NCI-H1436 (cell line): ENCODE measurements at places on chromosomes 3 and 15.
A peak's percentile ranks its signal among the peaks of the same experiment; 100 is the strongest.

DNA sequence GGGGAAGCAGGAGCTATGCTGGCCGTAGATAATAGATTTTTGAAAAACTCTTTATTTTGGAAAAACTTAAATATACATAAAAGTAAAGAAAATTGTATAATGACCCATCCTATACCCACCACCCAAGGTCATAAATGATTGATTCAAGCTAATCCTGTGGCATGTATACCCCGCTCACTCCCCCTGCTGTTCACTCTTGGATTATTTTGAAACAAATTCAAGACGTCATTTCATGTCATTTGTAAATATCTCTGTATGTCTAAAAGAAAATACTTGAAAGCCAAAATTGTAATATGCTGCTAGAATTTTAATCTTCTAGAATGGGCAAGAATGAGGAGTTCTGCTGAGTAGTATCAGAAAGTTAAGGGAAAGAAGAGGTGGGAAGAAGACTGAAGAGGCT lies 241.7 kb downstream of the FEZF2 start:
- no peak for DNase-seq

DNA sequence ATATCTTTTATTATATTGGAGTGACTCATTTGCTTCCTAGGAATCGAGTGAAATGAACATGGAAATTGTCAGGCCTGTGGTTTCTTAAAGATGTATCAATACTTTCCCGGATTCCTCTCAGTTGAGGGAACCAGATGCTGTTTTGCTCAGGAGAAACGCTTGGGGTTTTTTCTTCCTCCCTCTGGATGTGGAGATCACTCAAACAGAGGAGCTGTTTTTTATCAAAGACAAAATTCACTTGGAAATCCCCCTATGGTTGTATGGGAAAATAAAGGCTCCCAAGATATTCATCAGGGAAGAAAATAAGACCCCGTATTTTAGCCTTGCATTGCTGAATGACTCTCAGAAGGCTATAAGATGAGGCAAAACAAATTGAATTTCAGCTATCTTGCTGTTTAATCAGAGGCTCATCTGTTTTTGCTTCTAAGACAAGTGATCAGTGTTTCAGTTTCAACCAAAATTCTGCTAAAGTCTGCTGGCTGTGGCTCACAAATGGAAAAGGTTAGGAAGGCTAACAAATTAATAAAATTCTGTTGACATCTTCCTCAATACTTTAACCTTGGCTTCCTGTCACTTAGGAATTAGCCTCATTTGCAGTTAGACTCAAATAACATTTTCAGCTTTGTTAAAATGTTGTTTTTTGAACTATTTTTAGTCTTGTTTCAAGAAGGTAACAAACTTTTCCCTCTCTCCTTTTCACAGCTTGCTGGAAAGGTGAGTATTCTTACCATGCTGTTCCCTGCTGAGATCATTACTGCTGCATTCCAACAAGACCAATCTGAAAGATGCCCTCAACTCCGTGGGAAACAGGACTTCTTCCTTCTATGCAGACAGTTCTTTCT lies 83.6 kb downstream of the COL6A5 start:
- DNase-seq = no peak

DNA sequence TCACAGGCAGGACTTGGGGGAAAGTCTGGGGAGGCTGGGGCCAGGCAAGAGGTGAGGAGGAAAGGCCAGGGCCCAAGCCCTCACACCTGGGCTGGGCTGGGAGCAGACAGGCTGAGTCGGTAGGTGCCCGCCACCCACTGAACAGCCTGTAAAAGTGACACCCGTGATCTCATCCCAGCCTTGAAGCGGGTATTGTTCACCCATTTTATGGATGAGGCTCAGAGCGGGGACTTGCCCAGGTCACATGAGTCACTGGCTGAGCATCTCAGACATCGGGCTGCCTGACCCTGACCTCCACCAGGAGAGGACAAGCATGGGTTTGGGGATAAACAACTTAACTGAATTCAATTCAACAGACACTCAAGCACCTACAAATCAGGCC lies 52.0 kb upstream of the CTSH start:
- DNase-seq = no peak

GRCh38 chr3:72756900-72757299 lies 91.3 kb downstream of the SHQ1 start:
- DNase-seq = no peak

DNA sequence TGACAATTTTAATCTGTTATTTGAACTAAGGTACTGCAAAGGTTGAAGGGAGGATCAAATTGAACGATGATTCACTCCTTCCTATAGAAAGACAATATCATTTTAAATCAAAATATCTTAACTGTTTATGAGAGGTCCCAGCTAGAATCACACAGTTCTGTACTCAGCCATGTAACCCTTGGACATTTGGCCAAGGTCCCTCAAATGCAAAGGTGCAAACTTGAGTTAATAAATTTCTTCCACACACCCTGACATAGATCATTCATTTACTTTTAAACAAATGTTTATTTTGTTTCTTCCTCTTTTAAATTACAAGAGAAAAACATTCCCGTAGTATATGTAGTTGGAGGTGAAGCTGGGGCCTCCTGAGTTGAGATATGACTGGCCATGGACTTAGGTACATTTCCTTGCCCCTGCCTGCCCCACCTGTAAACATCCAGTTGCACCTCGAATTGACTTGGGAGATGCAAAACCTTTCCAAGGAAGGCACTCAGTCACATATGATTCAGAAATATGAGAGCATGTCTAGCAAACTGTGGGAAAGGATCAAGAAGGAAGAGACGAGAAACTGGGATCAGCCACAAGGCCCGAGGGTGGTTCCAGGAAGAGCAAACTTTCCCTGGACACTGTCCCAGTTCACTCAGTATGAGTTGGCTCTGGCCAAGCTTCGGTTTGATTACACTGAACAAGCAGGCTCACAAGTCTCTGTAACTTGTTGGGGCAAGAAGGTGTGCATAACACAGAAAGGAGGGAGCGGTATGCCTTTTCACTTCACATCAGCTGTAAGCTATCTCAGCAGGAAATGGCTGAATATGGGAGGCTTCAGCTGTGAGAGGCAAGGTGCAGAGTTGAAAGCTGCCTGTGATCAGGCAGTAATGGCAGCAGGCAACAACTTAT lies 6.7 kb downstream of the TNFSF10 start:
- DNase-seq = no peak

DNA sequence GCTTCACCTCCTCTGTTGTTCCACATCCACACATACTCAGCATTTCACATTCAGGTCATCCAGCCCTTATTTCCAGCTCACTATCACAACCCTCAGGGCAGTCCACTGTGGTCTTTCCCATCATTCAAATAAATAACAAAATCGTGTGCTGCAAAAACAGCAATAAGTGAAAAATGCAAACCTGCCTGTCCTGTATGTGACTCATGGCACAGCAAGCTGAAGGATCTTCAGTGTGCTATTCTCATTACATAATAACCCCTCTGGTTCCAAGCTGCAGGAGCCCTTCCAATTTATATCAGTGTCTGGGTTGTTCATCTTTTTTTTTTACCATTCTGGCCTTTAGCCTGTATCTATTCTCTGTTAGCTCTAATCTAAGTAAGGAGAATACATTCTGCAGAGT lies 185.3 kb upstream of the UBE2E2 start:
- no peak for DNase-seq

GRCh38 chr3:58622436-58622835 lies 44.1 kb downstream of the FAM3D start:
- DNase-seq = no peak

- DNase-seq = no peak
Observed at GRCh38 chr3:137766041-137766875, 2.1 kb downstream of the SOX14 start.

DNA sequence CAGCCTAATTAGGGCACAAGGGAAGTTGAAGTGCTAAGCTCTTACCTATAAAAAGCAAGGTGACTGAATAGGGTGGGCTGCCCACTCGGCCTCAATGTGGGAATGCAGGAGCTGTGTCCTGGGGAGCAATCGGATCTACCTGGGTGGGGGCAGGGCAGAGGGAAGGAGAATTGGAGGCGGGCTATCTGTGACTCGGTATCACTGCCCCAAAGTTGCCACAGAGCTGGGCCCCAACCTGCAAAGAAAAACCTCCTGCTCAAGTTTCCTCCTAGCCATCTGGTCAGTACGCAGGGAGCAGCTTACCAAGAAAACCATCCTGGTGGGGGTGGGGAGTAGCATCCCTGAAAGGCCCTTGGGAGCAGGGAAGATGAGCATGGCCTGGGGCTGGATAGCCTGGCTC lies 10.7 kb downstream of the CIB2 start:
- DNase-seq = no peak

- peak; percentile 70 for DNase-seq
Observed at GRCh38 chr15:70936326-70936725, 43.7 kb downstream of the LRRC49 start.

DNA sequence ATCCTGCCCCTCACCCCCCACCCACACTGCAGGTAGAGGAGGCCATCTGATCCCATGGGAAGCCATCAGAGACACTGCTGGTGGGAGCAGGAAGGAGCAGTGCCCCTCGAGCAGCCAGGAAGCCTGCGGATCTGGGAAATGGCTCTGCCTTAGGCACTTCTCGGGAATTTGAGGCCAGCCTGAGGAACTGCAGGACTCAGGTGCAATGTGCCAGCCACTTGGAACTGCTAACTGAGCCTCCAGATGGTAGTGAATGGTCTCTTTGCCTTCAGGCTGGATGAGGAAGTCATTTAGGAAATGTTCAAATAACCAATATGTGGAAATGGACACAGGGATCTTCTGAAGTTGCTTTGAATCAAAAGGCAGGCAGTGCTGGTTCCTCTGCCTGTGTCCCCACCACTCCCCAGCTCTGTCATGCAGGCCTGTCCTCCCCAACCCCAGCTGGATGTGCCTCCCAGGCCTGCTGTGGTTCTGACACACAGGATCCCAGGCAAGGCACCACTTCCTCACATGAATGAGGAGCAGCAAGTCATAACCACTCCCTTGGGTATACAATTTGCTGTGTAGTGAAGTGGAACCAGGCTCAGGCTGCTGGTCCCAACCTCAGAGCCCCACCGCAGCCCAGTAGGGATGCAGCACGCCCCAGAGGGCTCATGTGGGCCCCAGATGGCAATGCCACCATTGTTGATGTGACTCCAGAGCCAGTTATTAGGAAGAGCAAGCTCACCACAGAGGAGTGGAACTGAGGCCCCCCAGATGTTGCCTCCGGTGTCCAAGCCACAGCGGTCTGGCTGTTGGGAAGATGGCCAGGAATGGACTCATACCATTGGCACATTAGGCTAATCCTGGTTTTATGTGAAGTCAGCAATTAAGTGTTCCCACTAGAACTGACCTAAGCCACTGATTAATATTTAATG lies 46.5 kb upstream of the LIMD1 start:
- DNase-seq = no peak

GRCh38 chr15:101447561-101448071 lies 41.9 kb downstream of the PCSK6 start:
- DNase-seq = no peak

- no peak for DNase-seq
Observed at GRCh38 chr15:93173369-93173768, 84.4 kb upstream of the RGMA start.

- no peak for DNase-seq
Observed at GRCh38 chr15:52503788-52504496, 24.7 kb downstream of the MYO5A start.

DNA sequence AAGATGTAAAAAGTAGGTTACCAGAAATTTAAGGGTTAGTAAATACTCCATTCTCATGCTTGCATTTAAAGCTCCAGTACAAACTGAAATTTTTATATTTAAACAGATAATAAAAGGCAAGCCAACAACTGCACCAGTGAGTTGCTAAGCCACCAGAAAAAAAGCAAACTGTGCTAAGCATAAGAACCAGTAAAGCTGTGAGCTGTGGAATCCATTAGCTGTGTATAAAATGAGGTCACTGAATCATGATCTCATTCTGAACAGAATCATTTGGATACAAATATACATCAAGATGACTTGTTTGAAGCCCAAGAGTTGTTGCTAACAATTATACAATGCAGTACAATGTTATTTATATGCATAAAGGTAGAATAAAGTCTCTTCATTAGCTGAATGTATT lies 1312.2 kb downstream of the SI start:
- no peak for DNase-seq

- DNase-seq = no peak
Observed at GRCh38 chr3:48140336-48140757, 47.9 kb downstream of the CDC25A start.

DNA sequence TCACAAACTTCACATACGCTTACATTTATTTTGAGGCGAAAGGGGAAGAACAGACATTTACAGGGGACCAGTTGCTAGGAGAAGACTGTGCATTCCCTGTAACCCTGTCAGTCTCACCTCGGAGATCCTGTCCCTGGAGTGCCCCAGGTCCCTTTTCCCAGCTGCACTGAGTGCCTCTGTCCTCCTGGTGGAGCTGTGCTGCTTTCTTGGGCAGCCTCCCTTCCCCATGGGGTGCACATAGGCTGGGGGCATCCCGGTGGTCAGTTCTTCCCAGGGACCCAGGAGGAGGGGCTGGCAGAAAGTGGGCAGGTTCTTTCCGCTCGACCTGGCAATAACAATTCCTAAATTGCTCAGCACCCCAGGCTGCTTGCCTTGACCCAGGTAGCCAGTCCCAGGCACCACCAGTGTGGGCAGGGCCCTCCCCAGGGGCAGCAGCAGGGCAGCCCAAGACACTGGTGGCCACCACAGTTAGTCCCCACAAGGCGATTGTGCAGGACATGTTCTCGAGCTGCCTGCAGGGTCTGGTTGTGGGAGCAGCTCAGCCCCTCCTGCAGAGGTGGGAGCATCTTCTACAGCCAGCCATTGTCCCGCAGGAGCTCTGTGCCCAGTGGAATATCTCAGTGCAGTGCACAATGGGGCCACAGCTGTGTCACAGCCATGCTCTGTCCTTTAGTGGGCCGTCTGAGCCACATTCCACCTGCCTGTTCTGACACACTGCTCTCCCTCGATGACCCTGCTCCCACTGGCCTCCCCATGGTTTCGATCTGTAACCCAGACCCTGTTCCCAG lies 36.3 kb downstream of the APBA2 start:
- no peak for DNase-seq

GRCh38 chr15:94282269-94283250 lies 51.2 kb downstream of the MCTP2 start:
- DNase-seq = no peak

GRCh38 chr3:10688126-10688525 lies 127.9 kb upstream of the SLC6A11 start:
- DNase-seq = no peak

GRCh38 chr3:113832477-113833164 lies 6.0 kb upstream of the GRAMD1C start:
- DNase-seq = no peak

- no peak for DNase-seq
Observed at GRCh38 chr3:54931182-54931581, 3.3 kb upstream of the LRTM1 start.

DNA sequence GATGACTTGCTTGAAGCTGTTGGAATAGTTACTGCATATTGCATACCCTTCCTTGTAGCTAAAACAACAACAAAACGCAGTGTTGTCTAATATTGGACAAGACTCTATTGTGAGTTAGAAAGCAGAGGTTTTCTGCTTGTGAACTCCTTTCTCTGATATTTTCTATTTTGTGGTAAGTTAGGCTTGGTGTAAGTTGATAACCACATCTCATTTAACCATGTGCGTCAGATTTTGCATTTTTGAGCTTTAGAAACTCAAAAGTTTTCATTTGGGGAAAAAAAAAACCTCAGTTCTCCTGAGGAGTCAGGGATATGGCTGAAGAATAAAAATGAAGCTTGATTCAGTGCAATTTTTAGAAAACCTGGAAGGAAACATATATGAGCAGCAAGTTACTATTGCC lies 1.5 kb downstream of the ARIH1 start:
- no peak for DNase-seq
